ENCODE measurements at places on chromosomes 2 and 18.

DNA sequence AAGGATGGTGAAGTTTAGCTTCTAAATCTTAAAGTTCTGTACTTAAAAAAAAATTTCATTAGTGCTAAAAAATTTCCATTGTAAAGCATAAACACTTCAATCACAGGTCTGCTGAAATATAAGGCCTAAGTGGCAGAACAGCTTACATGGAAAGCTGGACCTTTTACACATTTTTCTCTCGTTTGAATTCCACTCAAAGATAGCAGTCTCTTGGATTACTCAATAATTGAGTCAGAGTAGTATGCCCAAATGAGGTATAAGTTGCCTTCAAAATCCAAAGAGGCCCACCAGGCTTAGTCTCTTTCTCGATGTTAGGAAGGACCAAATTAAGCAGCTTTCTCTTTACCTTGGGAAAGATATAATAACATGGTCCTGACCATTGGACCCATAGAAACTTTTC lies 220.4 kb upstream of the CWC22 start:
- no peak for DNase-seq

- DNase-seq, result no peak
These were observed 26.6 kb downstream of the METTL8 start for GRCh38 chr2:171407030-171407675.

GRCh38 chr2:221779614-221780067 lies 207.5 kb upstream of the EPHA4 start:
- no peak for DNase-seq

DNA sequence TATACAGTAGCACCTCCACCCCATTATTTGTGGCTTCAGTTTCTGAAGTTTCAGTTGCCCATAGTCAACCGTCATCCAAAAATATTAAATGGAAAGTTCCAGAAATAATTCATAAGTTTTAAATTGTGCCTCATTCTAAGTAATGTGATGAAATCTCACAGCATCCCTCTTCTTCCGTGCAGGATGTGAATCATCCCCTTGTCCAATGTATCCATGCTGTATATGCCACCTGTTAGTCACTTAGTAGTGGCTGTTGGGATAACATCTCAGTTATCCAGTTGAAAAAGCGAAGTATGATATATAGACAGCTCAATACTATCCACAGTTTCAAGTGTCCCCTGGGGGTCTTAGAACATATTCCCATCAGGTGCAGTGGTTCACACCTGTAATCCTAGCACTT lies 119.1 kb upstream of the OTX1 start:
- no peak for DNase-seq

GRCh38 chr18:22439447-22439846 lies 21.7 kb upstream of the CTAGE1 start:
- DNase-seq, result no peak

- no peak for DNase-seq
These were observed 371.7 kb downstream of the TNS1 start for GRCh38 chr2:217631115-217631514.

DNA sequence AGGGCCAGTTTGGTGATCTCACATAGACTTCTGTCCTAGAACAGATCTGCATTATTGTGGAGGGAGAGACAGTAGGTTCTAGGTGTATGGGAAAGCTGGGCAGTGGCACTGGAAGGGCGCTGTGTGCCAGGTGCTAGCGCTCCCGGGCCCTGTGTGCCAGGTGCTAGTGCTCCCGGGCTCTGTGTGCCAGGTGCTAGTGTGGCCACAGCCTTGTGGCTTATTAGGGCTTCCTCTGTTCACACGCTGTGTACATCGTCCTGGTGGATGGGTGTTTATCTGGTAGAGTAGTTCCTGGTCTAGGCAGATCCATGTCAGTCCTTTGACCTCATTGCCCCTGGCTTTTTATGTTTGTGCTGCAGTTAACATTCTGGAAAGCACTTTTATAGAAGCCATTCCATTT lies 263.4 kb downstream of the AGAP1 start:
- no peak for DNase-seq

DNA sequence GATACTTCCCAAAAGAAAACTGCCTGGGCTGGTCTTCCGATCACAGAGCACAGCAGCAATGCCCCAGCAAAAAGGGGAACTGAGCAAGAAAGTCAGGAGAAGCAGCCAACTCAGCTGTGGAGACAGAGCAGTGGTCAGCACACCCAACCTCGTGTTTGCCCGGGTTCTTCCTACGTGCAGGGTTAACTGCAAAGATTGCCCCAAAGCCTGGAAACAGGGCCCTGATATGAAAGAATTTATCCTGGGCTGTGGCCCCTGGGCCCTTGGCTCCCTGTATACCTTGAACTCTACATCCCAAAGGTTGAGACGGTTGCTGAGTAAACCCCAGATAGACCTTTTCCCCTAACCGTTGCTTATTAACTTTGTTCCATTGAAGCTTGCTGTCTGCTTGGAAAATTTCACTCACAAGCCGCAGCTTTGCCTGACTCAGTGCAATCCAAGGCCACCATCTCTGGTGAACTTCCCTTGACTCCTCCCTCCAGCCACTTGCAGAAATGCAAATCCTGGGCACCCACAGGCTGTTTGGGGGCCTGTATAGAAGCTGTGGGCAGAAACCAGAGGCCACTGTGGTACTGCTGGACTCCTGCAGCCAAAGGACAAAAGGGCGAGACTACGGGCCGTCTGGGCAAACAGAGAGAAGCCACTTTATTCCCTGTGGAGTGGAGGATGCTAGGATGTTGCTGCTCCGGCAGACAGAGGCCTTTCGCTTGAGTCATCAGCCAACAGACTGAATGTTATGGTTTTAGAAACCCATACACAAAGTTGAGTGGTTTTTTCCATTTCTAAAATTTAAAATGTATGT lies 18.2 kb downstream of the NRP2 start:
- peak; percentile 21 for DNase-seq

DNA sequence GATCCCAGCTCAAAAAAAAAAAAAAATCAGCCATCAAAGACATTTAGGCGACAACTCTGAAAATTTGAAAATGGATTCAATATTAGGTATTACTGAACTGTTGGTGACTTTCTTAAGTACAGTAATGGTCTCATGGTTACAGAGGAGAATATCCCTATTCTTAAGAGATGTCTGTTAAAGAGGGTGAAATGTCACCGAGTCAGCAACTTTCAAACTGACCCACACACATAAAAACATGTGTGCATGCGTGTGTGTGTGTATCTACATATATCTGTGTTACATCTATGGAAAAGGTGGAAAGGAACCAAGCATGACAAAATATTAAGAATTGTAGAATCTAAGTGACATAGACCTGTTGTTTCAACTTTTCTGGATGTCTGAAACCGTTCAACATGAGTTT lies 41.6 kb upstream of the GLI2 start:
- no peak for DNase-seq

DNA sequence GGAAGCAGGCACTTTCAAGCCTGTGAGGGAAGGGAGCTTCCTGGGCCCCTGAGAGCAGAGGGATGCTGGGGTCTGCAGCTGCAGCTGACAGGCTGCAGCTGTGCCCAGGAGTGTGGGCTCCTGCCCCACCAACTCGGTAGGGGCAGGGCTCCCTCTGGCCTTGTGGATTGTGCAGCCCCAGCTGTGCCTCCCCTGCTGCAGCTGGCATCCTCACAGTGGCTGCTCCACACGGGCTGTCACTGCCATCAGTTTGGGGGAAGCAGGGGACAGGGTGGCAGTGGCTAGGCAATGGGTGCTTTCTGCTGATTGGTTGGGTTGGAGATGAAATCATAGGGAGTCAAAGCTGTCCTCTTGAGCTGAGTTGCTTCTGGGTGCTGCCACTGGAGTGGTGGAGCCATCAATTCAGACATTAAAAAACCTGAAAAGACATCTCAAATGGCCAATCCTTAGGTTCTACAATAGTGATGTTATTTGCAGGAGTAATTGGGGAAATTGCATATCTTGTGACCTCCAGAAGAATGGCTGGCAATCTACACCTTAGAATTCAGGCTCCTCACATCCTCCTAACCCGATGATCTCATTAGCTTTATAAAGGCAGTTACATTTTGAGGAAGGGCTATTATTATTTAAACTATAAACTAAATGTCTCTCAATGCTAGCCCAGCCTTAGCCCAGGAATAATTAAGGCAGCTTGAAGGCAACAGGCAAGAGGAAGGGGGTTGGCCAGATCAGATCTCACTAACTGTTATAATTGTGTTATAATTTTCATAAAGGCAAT lies 41.3 kb downstream of the FAM171B start:
- DNase-seq, result no peak

- DNase-seq, result no peak
These were observed 89.1 kb upstream of the MBOAT2 start for GRCh38 chr2:9092383-9093282.

GRCh38 chr2:234885118-234885517 lies 66.7 kb upstream of the SH3BP4 start:
- no peak for DNase-seq

DNA sequence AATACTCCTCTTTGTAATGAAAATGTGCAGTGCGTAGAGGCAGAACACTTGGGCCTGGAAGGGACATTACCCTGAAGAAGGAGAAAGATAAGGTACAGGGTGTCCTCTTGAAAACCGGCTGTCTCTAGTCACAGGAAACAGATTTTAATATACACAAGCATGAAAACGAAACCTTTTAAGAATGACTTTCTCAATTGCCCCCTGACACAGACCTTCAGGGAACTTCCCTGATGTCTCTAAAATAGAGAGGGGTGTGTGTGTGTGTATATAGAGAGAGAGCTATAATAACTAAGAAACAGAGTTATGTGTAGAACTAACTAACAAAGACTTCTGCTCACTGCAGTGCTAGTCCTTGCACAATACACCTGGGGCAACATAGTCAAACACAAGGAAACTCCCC lies 780.0 kb downstream of the CNTNAP5 start:
- no peak for DNase-seq

DNA sequence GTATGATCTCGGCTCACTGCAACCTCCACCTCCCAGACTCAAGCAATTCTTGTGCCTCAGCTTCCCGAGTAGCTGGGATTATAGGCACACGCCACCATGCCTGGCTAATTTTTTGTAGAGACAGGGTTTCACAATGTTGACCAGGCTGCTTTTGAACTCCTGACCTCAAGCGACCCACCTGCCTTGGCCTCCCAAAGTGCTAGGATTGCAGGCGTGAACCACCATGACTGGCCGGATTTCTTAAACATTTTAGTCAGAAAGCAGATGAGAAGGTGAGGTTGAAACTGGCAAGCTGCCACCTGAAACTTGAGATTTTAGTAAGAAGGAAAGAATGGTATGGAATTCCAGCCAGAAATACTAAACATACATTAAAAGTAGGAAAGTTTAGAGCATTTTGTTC lies 31.9 kb downstream of the KLHL23 start:
- DNase-seq, result no peak

DNA sequence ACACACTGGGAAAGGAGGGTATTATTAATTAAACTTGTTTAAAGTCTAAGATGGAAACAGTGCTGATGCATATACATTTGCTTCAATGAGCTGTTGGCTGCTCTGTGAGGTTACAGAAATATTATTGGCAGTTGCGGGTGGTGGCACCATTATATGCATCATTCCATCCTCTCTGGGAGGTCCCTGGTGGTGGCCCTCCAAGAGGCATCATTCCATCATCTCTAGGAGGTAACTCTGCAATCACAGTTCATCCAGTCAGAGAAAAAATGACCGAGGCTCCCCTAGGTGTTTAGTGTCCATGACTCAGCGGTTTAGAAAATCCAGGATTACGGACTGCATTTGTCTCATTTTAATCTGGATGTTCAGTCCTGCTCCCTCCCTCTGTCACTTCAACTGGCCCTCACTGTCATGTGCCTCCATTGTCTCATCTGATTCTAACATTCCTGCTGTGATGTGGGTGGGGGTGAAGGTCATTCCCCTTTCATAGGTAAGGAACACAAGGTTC lies 15.4 kb downstream of the AFF3 start:
- DNase-seq, result peak; percentile 13

- no peak for DNase-seq
These were observed 55.5 kb upstream of the SLC8A1 start for GRCh38 chr2:40507432-40507831.

DNA sequence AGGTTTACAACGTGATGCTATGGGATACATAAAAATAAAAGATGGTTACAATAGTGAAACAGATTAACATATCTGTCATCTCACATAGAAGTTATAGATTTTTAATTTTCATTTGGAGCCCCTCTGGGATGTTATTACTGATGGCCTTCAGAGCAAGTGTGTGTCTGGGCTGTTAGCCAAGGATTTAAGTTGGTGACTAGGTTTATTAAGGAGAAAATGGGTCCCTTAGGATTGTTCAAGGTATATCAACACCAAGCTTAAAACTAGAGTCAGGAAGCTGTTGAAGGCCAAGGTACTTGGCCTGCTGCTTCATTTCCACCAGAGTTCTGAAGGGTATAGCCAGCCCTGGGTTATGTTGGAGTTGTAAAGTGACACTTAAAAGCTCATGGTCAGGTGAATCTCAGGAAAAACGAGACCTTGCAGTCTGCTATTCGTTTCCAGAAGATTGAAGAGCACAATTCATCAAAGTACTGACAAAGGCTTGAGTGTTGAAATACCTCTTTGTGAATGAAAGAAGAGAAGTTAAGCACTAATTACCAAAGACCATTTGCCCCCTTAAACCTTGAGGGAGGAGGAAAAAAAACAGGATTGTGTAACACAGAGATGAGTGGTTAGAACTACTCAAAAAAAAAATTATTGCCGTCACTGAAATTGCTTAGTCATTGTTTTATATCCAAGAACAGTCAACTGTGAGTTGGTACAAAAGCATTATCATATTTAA lies 48.4 kb downstream of the MAP2 start:
- DNase-seq, result no peak
